ENCODE measurements at places on chromosomes 3 and 15.

- no peak for DNase-seq
These were observed 232.1 kb upstream of the LYSMD4 start for GRCh38 chr15:99965376-99965775.

DNA sequence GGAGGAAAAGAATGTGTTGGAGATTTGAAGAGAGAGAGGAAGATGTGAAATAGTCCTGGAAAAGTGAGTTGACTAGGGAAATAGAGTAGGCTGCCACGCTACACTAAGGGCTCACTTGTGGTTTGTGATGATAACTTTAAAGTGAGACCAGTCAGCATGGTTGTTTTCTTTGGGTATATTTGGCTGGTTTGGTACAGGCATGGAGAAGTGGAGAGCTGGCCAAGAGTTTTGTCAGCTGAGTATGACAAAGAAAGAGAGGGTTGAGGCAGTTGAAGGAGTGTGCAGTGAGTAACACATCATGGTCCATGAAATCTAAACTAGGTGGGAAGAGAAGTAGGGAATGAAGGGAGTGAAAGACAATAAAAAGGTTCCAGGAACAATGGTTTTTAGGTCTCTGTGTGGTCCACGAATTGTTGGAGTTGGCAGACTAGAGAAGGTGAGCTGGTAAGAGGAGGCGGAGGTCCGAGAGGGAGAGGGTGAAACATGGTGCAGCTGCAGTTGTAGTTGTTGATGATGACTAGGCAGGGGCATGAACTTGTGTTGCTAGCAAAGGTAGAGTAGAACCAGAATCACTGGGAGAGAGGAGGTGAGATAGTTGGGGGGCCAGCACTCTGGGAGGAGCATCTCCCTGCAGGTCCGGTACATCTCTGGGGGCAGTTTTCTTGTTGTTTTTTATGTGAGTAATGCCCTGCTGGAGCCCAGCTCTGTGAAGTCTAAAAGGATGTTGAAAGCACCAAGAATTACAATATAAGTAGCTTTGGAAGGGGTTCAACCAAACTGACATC is 21.0 kb downstream of the ZNF80 start:
- DNase-seq = no peak

- DNase-seq = no peak
These were observed 99.3 kb upstream of the ASB14 start for GRCh38 chr3:57391767-57392166.

DNA sequence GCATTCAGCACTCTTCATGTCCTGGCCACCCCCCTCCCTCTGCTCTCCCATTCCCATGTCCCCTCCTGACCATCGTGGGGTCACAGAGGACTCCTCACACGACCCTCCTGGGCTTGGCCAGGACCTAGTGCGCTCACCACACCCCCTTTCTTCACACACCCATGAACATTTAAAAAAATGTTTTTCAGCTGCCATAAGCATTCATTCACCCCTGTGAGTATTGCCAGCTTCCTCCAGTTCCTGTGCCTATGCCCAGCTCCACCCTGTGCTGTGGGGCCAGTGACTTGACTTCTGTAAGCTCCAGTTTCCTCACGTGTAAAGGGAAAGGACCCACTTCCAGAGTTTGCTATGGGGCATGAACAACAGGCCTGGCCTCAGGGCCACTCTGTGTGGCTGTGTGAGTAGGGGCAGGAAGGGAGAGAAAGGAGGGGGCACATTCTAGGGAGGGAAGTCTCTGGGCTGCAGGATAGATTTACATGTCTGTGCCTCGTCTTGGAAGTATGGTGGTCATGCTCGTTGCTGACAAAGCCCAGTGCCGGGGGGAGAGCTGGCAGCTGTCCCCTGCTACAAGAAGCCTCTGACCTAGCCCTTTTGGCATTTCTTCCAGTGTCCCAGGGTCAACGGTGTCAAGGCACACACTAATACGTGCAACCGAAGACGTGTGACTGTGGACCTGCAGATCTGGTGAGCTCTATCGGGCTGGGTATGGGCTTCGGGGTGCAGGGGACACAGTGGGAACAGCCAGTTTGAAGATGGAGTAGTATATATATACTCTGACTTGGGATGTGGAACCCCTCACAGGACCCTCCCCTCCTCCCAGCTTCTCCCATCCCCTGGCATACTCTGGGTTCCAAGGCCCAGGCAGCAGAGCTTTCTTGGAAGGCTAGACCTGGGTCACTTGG is 22.8 kb downstream of the ESYT3 start:
- DNase-seq = no peak

Data from HuH-7.5 (cell line).